GM20000 (cell line): ENCODE measurements at places on chromosomes 4 and X.

- no peak for DNase-seq
Observed at GRCh38 chrX:22247169-22247568, 25.5 kb upstream of the CBLL2 start.

DNA sequence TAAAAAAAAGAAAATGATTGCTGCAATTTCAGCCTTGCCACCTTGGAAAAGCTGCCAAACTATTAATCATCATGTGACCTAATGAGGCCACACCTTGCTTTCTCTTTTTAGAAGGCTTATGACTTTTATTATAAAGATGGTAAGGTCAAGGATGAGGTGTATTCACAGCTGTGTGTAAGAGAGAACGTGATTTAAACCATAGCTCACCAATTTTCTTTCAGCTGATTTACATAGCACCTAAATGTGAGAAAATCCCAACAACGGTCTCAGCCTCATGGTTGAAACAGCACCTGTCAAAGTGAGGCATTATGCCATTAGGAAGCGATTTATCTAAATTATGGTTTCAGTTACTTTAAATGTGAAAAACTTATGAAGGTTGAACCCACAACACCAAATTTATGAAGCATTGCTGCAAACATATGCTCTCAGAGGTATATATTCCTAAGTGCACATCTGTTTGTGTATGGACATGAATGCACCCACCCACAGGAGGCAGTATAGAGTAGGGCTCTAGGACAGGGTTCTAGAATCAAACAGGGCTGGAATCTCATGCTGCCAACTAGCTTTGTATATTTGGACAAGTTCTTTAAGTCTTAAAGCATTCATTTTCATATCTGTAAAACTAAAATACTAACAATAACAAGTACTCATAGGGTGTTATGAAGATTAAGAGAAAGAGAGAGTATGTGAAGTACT, 40.7 kb downstream of the ANXA3 start:
- peak; percentile 12 for DNase-seq

- DNase-seq: no peak
Observed at GRCh38 chr4:187586892-187587291, 408.7 kb upstream of the ZFP42 start.

GRCh38 chrX:119071381-119071780, 1.4 kb upstream of the CT47C1 start:
- DNase-seq: peak; percentile 24

- no peak for DNase-seq
Observed at GRCh38 chrX:38474543-38474942, 86.8 kb upstream of the TSPAN7 start.

- no peak for DNase-seq
Observed at GRCh38 chrX:153580700-153581386, 18.1 kb downstream of the CCNQ start.

DNA sequence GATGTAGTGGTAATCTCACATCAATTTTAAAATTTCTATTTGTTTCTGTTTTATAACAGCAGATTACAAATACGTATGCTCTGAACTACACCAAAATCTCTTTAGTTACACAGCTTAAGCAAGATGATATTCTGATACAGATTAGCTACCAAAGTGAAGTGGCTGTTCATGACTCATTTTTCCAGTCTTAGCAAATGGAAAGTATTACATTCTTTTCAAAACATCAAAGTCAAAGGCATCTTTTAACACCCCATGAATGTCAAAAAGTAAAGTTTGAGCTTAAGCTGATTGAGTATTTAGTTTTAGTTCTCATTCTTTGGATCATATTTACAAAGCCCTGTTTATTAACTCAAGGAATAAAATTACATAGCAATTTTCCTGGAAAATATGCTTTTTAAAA, 6.6 kb upstream of the HPGDS start:
- no peak for DNase-seq

DNA sequence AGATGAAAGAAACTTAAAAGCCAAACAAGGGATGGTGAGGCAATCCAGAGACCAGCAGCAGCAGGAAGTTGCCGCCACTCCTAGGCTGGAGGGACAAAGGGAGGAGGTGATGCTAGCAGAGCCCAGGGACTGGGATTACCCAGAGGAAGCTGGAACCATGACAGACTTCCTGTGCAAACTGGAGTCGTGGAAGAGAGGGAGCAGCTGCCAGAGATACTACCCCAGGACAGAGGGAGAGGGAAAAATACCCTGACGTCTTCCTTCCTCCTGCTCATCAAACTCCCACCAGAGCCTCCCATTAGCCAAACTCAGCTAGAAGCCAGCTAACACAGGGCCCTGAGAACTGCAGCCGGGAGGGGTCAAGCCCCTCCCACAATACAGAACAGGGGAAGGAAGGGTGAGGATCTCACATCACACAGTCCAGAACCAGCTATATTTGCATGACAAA, 101.2 kb upstream of the KLF3 start:
- DNase-seq: no peak

- no peak for DNase-seq
Observed at GRCh38 chrX:41386222-41386990, 52.4 kb downstream of the DDX3X start.

- peak; percentile 6 for DNase-seq
Observed at GRCh38 chrX:56268888-56269287, 36.7 kb downstream of the KLF8 start.

- DNase-seq: no peak
Observed at GRCh38 chr4:13980317-13981310, 353.1 kb upstream of the BOD1L1 start.

DNA sequence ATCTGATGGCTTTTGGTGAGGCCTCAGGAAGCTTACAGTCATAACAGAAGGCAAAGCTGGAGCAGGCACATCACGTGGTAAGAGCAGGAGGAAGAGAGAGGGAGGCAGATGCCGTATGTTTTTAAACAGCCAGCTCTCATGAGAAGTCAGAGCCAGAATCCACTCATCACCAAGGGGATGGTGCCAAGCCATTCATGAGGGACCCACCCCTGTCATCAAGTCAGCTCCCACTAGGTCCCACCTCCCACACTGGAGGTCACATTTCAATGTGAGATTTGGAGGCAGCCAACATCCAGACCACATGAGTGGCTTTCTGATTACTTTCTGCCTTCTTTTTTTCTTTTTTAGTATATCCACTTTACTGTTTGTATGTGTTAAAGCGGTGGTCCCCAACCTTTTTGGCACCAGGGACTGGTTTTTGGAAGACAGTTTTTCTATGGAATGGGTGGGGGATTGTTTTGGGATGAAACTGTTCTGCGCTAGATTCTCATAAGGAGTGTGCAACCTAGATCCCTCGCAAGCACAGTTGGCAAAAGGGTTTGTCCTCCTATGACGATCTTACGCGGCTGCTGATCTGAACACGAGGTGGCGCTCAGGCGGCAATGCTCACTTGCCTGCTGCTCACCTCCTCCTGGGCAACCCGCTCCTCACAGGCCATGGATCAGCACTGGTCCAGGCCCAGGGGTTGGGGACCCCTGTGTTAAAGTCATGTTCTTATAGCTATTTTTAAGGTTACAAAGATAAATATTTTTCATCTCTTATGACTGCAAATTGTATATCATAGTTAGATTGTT, 61.7 kb downstream of the SLIT2 start:
- no peak for DNase-seq

- no peak for DNase-seq
Observed at GRCh38 chrX:12975670-12975965, 708 bp downstream of the TMSB4X start.

DNA sequence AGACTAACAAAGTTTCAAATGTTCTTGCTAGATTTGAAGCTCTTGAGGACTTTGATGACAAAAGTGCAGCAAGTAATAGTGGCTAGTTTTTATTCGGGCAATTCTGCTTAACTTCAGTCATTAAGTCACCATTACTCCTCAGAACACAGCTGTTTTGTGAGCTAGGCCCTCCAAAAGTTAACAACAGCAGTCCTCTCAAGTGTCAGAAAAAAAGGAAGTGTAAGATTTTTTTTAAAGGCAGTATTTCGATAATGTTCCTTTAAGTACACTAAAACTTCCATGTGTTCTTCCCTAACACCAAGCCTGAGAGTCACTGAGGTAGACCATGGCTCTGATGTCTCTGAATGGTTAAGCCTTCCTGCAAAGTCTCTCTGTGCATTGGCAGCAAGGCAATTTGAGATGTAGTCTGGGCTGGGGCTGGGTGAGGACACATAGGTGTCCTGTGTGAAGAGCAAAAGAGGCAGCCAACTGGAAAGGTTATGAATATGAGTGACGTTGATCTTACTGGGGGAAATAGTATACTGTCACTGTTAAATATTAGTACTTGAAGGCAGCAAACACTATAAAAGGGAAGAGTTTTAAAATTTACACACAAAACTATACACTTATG, 174.0 kb upstream of the MAP3K15 start:
- DNase-seq: no peak

DNA sequence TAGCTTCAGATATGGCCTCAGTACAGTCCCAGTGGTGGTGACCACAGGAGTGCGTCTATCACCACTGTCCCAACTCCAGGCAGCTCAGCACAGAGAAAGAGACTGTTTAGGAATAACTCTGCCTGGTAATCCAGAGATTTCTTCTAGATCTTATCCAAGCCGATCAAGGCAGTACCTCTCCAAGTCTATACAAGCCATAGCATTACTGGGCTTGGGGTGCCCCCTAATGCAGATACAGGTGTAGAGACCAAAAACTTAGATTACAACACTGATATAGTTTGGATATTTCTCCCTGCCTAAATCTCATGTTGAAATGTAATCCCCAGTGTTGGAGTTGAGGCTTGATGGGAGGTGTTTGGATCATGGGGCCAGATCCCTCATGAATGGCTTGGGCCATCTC, 100.9 kb downstream of the PTCHD1 start:
- no peak for DNase-seq

GRCh38 chr4:121358473-121358872, 22.3 kb downstream of the QRFPR start:
- DNase-seq: no peak

- no peak for DNase-seq
Observed at GRCh38 chr4:78428996-78429395, 122.6 kb upstream of the ANXA3 start.

GRCh38 chr4:88792268-88792781, 94.7 kb upstream of the NAP1L5 start:
- no peak for DNase-seq

- DNase-seq: no peak
Observed at GRCh38 chr4:174999407-174999806, 81.2 kb downstream of the ADAM29 start.
